Keratinocyte (primary cell): ENCODE measurements at places on chromosomes 7 and 10. TPM values are rescaled to one million over a fixed set of nuclear protein-coding genes. Genes with fewer than 3 reads are reported as not detected.
A peak's percentile ranks its signal among the peaks of the same experiment; 100 is the strongest.

- H3K4me1 ChIP-seq, result no peaks in the 10 kb centered on the region
- H3K4me3 ChIP-seq, result no peak overlapping the region
Observed at GRCh38 chr10:3389130-3389529, 216.5 kb upstream of the PITRM1 start.

DNA sequence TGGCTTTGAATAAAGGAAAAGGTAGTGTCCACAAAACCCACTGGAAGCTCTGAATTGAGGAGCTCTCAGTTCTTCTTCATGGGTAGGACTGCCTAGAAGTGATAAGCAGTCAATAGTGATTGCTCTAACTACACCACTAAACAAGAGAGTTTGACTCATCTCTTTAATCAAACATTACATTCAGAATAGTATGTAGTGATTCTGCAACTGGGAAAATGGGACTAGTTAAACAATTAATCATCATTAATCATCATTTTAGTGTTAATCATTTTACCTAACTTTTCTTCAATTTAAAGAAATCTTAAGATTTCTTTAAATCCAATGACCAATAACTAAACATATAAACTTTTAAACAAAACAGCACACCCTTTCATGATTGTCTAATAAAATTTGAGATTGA lies 484.0 kb upstream of the FZD8 start:
- no peak overlapping the region for H3K4me3 ChIP-seq
- no peak overlapping the region for H3K27ac ChIP-seq
- no peaks in the 10 kb centered on the region for H3K36me3 ChIP-seq
- H3K4me1 ChIP-seq, result no peaks in the 10 kb centered on the region

GRCh38 chr10:35329520-35329919 lies 6.8 kb upstream of the CCNY start:
- peaks cover 24% of the 10 kb centered on the region for H3K4me1 ChIP-seq
- no peak overlapping the region for H3K4me3 ChIP-seq
- H3K27me3 ChIP-seq, result no peaks in the 10 kb centered on the region
- DNase-seq, result no peak

GRCh38 chr7:54712820-54713219 lies 46.2 kb downstream of the SEC61G start:
- no peaks in the 10 kb centered on the region for H3K27me3 ChIP-seq
- no peak overlapping the region for H3K4me3 ChIP-seq
- no peak overlapping the region for H3K27ac ChIP-seq
- H3K36me3 ChIP-seq, result no peaks in the 10 kb centered on the region
- DNase-seq, result no peak

GRCh38 chr10:115744089-115744488 lies 528.9 kb downstream of the GFRA1 start:
- H3K27ac ChIP-seq, result no peak overlapping the region
- H3K27me3 ChIP-seq, result no peaks in the 10 kb centered on the region
- no peak for DNase-seq
- H3K4me1 ChIP-seq, result no peaks in the 10 kb centered on the region
- no peak overlapping the region for H3K4me3 ChIP-seq
- no peaks in the 10 kb centered on the region for H3K36me3 ChIP-seq

- no peaks in the 10 kb centered on the region for H3K4me1 ChIP-seq
- H3K4me3 ChIP-seq, result no peak overlapping the region
- DNase-seq, result no peak
- H3K27ac ChIP-seq, result no peak overlapping the region
- no peaks in the 10 kb centered on the region for H3K36me3 ChIP-seq
- H3K27me3 ChIP-seq, result no peaks in the 10 kb centered on the region
Observed at GRCh38 chr10:53127686-53128085, 355.1 kb upstream of the MBL2 start.

- H3K27ac ChIP-seq, result no peak overlapping the region
- DNase-seq, result no peak
- no peak overlapping the region for H3K4me3 ChIP-seq
- H3K36me3 ChIP-seq, result no peaks in the 10 kb centered on the region
- no peaks in the 10 kb centered on the region for H3K27me3 ChIP-seq
- H3K4me1 ChIP-seq, result no peaks in the 10 kb centered on the region
Observed at GRCh38 chr10:44326474-44327030, 58.3 kb downstream of the CXCL12 start.

DNA sequence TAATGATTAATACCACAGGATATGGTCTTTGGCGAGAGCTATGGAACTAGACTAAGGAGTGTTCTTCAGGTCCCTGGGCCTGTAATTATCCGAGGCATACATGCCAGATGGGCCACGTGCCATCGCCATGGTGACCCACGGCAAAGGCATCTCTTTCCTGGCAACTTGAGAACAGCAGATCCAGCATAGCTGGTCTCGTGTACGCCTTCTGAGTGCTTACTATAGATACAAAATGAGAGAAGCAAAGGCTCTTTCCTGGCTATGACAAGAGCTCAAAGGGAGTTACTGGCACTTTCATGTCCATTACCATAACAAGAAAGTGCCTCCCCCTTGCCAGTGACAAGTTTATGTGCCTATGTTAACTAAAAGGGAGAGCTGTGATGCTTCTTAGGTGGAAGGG lies 26.0 kb upstream of the GLI3 start:
- no peaks in the 10 kb centered on the region for H3K27me3 ChIP-seq
- no peak overlapping the region for H3K4me3 ChIP-seq
- peak overlapping the region; percentile 13 for H3K27ac ChIP-seq
- DNase-seq, result no peak

DNA sequence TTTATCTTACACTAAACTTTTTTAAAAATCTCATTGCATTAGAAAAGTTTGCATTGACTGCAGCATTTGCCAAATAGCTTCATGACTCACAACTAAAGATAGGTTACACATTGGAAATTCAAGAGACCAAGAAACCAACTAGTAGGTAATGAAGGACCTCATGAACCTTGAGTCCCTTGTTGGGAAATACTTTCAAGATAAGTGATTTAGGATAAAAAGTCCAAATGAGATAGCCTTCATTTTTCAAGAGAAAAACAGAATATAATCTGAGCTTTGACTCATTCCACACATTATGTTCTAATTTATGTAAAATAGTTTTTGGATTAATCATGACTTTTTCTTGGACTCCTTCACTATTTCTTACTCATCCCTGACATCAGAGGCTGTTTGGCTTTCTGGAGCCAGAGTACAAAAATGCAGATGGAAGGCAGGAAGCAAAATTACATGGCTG lies 13.1 kb upstream of the LIPF start:
- peaks cover 7% of the 10 kb centered on the region for H3K4me1 ChIP-seq
- H3K27ac ChIP-seq, result peak overlapping the region; percentile 19
- no peaks in the 10 kb centered on the region for H3K27me3 ChIP-seq
- H3K36me3 ChIP-seq, result no peaks in the 10 kb centered on the region
- H3K4me3 ChIP-seq, result no peak overlapping the region

DNA sequence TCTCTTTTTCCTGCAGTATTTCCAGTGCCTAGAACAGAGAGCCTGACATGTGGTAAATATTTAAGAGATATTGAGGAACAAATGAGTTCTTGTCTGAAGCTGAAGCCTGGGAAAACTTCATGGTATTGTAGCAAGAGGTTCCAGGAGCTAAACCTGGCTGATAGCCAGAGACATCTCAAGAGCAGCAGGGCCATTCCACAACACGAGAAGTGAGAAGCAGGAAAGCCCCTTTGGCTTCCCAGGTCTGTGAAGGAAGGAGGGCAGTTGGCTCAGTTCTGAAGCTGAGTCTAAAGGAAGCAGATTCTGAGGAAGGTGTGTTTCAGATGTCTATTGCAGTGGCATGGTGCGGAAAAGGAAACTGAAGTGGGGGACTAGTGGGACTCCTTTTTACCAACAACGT lies 63.8 kb upstream of the FAM204A start:
- H3K36me3 ChIP-seq, result no peaks in the 10 kb centered on the region
- DNase-seq, result no peak
- no peaks in the 10 kb centered on the region for H3K4me1 ChIP-seq
- H3K27me3 ChIP-seq, result peaks cover 29% of the 10 kb centered on the region
- no peak overlapping the region for H3K27ac ChIP-seq
- H3K4me3 ChIP-seq, result no peak overlapping the region

DNA sequence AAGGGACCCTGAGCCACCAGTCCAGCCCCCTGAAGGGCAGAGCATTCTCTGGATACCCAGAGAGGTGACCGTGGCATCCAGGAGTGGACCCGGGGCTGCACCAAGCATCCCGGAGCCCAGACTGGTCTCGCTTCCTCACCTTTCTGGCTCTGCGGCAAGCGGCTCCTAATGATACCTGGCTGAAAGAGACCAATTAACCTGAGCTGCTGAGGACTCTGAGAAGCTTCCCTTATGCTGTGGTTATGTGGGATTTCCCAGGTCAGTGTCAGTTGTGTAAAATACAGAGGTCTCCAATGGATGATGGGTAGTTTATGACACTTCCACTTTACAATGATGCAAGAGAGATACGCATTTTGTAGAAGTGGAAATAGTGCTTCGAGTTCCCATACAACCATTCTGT lies 51.5 kb downstream of the PFKFB3 start:
- no peak overlapping the region for H3K4me3 ChIP-seq
- H3K27ac ChIP-seq, result no peak overlapping the region
- H3K36me3 ChIP-seq, result no peaks in the 10 kb centered on the region
- H3K4me1 ChIP-seq, result peaks cover 9% of the 10 kb centered on the region
- no peak for DNase-seq
- no peaks in the 10 kb centered on the region for H3K27me3 ChIP-seq

Gene MNX1
- 0.02 TPM in 1 of 3 replicates, not detected in the others for polyA plus RNA-seq
